ENCODE measurements at places on chromosomes 16 and 17.

GRCh38 chr17:7064261-7064660, 15.8 kb downstream of the CLEC10A start:
- DNase-seq, result no peak

DNA sequence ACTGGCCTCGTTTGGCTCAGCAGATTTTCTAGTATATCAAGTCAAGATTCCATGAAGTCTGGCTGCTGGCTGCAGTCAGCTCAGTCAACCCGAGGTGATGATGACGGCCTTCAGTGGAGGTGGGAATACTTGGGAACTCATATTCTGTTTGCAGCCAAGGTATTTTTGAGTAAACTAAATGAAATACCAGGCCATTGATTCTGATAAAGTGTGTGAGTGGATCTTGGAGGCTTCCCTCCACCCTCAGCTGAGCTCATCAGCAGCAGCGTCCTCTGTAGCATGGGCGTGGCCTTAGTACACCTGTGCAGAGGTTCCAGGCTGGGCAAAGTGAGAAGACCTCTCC, 22.0 kb upstream of the TACO1 start:
- DNase-seq, result no peak

DNA sequence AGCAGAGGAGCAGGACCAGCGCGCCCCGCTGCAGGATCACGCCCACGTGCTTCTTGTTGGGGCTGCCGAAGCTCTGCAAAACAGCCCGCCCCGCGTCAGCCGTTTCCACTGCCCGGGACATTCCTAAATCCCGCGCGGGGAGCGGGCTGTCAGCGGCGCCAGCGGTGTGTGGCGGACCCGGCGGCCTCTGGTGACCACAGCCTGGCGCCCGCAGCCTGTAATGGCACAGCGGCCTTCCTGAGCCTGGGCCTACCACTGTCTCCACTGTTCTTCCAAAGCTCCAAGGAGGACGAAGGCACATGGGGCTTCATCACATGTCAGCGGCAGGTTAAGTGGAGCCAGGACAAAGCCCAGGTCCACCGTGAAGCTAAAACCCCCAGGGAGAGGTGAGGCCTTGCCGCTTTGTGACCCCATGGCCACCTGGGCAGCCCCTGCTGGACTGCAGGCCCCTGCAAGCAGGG, 2.5 kb downstream of the SLC47A2 start:
- DNase-seq, result no peak

GRCh38 chr16:88703486-88704309, 2.5 kb downstream of the RNF166 start:
- DNase-seq, result peak; percentile 91
